ENCODE measurements at places on chromosomes 16 and 17.

DNA sequence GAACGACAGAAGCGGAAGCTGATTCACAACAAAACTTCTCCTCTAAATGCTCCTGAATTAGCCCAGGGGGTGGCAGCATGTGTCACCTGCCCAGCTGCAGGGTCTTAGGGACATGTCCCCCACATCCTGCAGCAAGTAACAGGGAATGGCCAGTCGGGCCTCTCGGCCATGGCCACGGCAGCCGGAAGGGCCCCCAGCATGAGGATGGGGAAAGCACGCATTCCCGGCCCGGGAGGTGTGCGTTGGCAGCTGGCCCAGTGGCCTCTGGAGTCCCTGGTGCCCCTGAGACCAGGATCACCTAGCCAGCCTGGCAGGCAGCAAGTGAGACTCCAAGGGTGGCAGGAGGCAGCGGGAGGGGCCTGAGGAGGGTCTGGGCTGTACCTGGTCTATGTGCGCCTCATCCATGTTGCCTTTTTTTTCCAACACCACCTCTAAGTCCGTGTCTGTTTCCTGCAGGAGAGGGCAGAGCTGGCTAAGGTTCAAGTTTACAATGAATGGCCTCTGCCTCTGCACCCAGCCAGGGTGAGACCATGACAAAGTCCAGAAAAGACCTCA is 7.0 kb downstream of the KNOP1 start:
- no peak for DNase-seq

GRCh38 chr17:9298135-9298534 is 276.8 kb downstream of the NTN1 start:
- no peak for DNase-seq

DNA sequence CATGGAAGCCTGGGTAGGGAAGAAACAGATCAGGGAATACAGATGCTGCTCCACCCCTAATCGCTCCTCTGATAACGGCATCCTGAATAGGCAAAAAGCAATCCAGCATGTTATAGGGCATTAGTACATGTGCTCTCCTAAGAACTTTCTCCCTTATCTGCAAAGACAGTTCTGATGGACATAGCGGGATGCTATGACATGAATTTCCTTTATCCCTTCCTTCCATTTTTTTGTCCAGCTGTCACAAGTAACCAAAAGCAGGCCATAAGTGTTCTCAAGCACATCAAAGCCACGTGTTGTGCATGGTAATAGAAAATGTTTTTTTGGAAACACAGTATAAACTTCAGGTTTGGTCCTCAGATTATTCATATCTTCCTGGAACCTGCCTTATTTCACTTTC is 141.4 kb upstream of the MON1B start:
- DNase-seq = no peak

- no peak for DNase-seq
These were observed 56.5 kb downstream of the CYTH1 start for GRCh38 chr17:78725448-78726021.

- no peak for DNase-seq
These were observed 5.8 kb downstream of the IRX3 start for GRCh38 chr16:54280751-54281150.

Measured in DMS153 (cell line).